Peyer's patch (tissue), 4 donors: ENCODE measurements at places on chromosomes 2 and 18.

- DNase-seq: no peak
These were observed 127.9 kb upstream of the ACVR2A start for GRCh38 chr2:147716906-147717305.

DNA sequence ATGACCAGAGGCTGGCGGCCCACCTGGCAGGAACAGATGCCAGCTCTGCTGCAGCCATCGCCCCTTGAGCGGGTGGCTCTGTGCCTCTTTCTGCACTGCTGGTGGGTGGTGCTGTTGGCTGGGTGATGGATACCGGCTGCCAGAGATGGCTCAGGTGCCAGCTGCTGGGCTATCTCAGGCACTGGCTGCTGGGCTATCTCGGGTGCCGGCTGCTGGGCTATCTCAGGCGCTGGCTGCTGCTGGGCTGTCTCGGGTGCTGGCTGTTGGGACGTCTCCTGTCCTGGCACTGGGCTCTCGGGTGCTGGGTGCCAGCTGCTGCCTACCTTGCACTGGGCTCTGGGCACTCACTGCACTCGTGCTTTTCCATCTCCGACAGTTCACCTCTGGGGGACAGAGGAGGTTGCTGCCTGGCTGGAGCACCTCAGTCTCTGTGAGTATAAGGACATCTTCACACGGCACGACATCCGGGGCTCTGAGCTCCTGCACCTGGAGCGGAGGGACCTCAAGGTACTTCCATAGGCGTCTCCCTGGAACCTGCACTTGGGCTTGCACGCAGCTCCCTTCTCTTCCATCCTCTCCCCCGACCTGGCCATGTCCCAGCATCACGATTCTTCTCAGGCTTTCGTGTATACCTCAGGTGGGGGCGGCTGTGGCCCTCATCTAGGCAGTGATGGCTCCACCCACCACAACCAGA lies 98.4 kb downstream of the USP40 start:
- DNase-seq: peak; percentile 40

GRCh38 chr2:118012778-118013177 lies 1.1 kb downstream of the CCDC93 start:
- no peak for DNase-seq

DNA sequence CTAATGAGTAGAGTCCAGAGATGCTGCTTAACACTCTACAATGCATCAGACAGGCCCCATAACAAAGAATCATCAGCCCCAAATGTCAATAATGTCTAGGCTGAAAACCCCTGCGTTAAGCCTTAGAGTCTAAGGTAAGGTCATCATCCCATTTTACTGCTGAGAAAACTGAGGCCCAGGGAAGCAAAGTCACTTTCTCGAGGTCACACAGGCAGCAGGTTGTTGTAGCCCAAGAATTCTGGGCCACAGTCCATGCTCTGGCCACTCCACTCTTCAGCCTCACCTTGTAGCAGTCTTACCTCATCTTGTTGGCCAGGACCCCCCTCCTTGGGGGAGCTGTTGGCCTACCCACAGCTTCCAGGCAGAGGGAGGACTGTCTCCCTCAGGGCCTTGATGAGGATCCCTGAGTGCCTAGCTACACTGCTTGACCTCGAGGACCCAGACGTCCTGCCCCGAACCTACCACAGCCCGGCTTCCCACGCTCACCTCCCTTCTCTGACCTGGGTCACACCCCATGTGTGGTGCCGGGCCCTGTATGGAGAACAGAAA lies 54.4 kb downstream of the SMAD7 start:
- DNase-seq: no peak

- no peak for DNase-seq
These were observed 35.8 kb upstream of the CACNB4 start for GRCh38 chr2:152134488-152135280.

GRCh38 chr2:226904592-226904991 lies 68.7 kb downstream of the RHBDD1 start:
- no peak for DNase-seq

DNA sequence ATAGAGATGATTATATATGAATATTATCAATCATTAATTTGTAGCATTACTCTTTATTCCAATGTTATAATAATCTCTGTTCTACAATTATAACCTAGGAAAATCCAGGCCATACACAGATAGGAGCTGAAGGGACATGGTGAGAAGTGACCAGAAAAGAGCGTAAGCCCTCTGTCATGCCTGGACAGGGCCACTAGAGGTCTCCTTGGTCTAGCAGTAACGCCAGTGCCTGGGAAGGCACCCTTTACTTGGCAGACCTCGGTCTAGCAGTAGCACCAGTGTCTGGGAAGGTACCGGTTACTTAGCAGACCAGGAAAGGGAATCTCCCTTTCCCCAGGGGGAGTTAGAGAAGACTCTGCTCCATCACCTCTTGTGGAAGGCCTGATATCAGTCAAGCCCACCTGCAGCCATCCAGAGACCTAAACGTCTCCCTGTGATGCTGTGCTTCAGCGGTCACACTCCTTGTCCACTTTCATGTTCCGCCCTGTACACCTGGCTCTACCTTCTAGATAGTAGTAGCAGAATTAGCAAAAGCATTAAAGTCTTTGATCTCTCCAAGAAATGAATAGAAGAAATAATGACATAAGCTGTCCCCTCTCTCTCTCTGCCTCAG lies 447.5 kb upstream of the FSIP2 start:
- peak; percentile 76 for DNase-seq

DNA sequence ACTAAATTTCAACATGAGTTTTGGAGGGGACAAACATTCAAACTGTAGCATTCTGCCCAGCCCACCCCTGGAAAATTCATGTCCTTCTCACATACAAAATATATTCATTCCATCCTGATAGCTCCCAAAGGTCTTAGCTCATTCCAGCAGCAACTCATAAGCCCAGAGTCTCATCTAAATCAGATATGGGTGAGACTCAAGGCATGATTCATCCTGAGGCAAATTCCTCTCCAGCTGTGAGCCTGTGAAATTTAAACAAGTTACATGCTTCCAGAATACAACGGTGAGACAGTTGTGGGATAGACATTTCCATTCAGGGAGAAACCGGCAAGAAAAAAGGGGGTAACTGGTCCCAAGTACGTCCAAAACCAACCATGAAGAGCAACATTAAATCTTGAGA lies 43.5 kb upstream of the FAHD2A start:
- no peak for DNase-seq

DNA sequence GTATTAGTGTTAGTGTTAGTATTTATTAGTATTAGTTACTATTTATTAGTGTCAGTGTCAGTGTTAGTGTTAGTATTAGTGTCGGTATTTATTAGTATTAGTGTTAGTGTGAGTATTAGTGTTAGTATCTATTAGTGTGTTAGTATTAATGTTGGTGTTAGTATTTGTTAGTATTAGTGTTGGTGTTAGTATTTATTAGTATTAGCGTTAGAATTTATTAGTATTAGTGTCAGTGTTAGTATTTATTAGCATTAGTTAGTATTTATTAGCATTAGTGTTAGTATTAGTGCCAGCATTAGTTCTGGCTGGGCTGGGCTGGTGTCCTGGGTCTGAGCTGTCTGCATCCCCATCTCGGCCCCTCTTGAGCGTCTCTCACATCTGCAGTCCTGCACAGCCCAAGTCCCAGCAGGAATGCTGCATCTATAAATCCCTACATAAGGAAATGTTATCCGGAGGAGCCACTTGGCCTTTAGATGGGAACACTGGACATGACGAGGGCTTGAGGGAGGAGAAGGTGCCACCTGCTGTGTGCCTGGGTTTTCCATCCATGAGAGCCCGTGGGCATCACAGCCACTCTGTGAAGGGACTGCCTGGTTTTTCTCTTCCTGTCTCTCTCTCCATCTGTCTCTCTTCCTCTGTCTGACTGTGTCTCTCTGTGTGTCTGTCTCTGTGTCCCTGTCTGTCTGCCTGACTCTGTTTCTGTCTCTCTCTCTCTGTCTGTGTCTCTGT lies 33.6 kb downstream of the TWIST2 start:
- DNase-seq: no peak

GRCh38 chr2:231900486-231900942 lies 25.7 kb downstream of the NPPC start:
- DNase-seq: peak; percentile 88

DNA sequence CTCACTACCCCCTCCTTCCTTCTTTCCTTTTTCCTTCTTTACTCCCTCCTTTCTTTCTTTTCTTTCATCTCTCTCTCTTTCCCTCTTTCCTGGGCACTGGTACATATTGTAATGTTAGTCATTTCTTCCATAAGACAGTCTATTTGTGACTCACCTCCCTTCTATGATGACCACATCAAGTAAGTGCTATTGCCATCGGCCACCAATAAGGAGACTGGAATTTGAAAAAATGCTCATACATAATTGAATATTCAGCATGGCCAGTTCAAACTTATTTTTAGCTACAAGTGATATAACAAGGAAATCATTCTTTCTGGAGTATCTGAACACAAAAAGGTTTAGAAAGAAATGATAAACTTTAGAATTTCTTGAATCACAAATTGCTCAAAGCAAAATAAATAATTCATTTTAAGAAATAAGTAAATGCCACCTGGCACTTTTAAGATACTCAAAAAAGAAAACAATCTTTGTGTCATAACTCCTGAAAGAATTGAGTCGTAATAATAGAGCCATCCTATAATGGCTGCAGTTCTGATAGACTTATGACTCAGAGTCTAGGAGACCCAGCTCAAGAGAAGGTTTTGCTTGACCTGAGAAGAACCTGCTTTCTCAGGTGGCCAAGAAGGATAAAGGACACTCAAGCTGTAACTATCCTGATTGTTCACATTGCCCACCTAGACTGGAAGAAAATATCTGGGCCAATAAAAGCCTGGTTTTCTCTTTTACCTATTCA lies 51.6 kb upstream of the CCBE1 start:
- no peak for DNase-seq

GRCh38 chr2:241035818-241036396 lies 37.5 kb downstream of the SNED1 start:
- DNase-seq: peak; percentile 66

DNA sequence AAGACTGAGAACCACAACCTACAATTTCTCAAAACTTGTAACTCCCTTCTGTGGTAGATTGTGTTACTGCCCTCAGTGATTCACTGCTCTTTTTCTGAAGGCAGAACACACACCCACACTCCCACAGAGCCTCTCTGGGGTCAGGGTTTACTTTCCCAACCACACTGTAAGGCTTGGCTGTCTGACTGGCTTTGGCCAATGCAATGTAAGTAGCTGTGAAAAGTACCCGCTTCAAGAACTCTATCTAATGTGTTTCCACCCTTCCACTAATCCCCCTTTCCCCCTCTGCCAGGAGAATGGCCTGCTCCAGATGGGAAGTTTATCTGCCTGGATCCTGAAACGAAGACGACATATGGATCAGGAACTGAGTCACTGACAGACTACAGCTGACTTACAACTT lies 222.7 kb downstream of the CDH2 start:
- DNase-seq: no peak
